ENCODE measurements at places on chromosomes 13 and 19. TPM values are rescaled to one million over a fixed set of nuclear protein-coding genes. Genes with fewer than 3 reads are reported as not detected.

The CCDC97 gene
- 9.3 TPM for polyA plus RNA-seq

The KLK11 gene
- polyA plus RNA-seq, result not detected

The ADGRE1 gene
- not detected for polyA plus RNA-seq

GRCh38 chr19:46021531-46022041, 1.3 kb downstream of the PGLYRP1 start:
- no peak for DNase-seq

The STOML3 gene
- polyA plus RNA-seq, result not detected

The SBSN gene
- polyA plus RNA-seq, result 2.1 TPM

- no peak for DNase-seq
These were observed 1118.5 kb downstream of the PCDH9 start for GRCh38 chr13:66111628-66112027.

DNA sequence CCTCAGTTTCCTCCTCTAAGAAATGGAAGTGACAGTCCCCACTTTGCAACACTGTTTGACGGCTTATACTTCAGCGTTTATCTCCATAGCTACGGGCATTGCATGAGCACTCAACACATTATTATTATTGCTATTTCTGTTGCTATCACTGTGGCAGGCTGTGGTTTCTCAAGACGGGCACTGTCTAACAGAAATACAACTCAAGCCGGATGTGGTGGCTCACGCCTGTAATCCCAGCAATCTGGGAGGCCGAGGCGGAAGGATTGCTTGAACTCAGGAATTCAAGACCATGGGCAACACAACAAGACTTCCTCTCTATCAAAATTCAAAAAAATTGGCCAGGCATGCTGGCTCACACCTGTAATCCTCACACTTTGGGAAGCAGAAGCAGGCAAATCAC, 4.9 kb upstream of the ZSWIM4 start:
- DNase-seq, result no peak

The POSTN gene
- polyA plus RNA-seq, result 241 TPM

The CASP14 gene
- not detected for polyA plus RNA-seq

DNA sequence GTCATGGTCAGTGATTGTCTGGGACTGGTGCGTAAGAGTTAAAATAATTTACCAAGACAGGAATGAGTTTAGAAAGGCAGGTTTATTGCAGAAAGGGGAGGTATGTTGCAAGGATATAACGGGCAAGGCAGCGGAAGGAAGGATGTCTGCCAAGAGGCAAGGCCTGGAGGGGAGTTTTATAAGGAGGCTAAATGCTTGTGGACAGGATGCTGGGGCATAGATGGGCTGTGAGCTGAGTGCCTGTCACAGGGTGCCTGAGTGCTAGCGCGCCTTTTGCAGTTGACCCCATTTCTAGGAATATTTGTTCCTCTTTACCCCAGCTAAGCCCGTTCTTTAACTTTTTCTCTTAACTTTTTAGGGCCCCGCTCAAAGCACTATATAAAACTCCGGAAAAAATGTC, 58.7 kb downstream of the TEX26 start:
- DNase-seq, result no peak

- DNase-seq, result no peak
These were observed 361.9 kb upstream of the GPC6 start for GRCh38 chr13:92864584-92865284.

The BCL2L12 gene
- 8.8 TPM for polyA plus RNA-seq

- no peak for DNase-seq
These were observed 26.6 kb downstream of the CD70 start for GRCh38 chr19:6564393-6564792.

GRCh38 chr13:24668511-24668910, 11.7 kb upstream of the ATP12A start:
- DNase-seq, result no peak

GRCh38 chr19:9862938-9863337, 27.8 kb downstream of the PIN1 start:
- no peak for DNase-seq

- DNase-seq, result peak; percentile 33
These were observed 843 bp downstream of the ANO8 start for GRCh38 chr19:17333611-17334413.

The PRTN3 gene
- polyA plus RNA-seq, result not detected

DNA sequence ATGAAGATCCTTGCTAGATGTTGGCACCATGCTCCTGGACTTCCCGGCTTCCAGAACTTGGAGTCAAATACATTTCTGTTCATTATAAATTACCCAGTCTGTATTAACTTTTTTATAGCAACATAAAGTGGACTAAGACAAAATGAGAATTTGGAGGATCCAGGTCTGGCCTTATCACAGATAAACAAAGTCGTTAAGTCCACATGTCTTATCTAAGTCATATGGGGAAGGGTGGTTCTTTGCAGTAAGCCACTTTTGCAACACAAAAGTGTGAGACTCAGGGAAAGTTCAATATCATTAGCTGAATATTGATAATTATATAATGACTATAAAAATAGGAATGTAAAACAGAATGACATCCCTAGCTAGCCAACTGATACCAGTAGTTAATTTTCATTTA, 91.6 kb upstream of the SIAH3 start:
- DNase-seq, result no peak

GRCh38 chr13:20340759-20341171, 108.6 kb upstream of the GJB6 start:
- no peak for DNase-seq

The OR7A5 gene
- polyA plus RNA-seq, result not detected

DNA sequence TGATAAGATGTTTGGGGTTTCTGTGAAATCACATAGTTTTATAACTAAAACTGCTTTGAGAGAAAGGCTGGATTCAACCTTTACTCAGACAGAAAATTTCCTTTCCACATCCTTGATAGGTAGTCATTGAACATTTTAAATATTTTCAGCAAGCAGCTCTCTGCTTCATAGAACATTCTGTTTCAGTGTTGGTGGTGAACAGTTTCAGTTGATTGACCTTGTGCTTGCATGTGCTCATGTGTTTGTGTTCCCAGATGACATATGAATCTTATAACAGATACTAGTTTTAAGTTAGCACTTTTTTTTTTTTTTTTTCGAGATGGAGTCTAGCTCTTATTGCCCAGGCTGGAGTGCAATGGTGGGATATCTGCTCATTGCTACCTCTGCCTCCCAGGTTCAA, 290.1 kb downstream of the HS6ST3 start:
- no peak for DNase-seq

The ZNF20 gene
- polyA plus RNA-seq, result 2.7 TPM

- DNase-seq, result peak; percentile 8
These were observed 72.5 kb upstream of the MRI1 start for GRCh38 chr19:13691569-13692435.

The SYDE1 gene
- polyA plus RNA-seq, result 42.3 TPM

GRCh38 chr13:44894001-44894770, 95.1 kb downstream of the NUFIP1 start:
- DNase-seq, result no peak

The SPTBN4 gene
- polyA plus RNA-seq, result 1.9 TPM

Measured in AG04450 (cell line).